ENCODE measurements at places on chromosomes 3 and 15.

- H3K27me3 ChIP-seq: no peaks in the 10 kb centered on the region
- no peak overlapping the region for H3K27ac ChIP-seq
- no peak for DNase-seq
- no peaks in the 10 kb centered on the region for H3K4me1 ChIP-seq
- no peaks in the 10 kb centered on the region for H3K36me3 ChIP-seq
Observed at GRCh38 chr3:16816048-16816780, 68.5 kb upstream of the PLCL2 start.

- no peak for DNase-seq
- H3K36me3 ChIP-seq: no peaks in the 10 kb centered on the region
- H3K4me1 ChIP-seq: no peaks in the 10 kb centered on the region
- no peak overlapping the region for H3K4me3 ChIP-seq
Observed at GRCh38 chr3:30269751-30270445, 336.5 kb upstream of the TGFBR2 start.

GRCh38 chr3:141170678-141171295 lies 60.8 kb upstream of the PXYLP1 start:
- H3K36me3 ChIP-seq: no peaks in the 10 kb centered on the region
- H3K4me1 ChIP-seq: no peaks in the 10 kb centered on the region
- H3K4me3 ChIP-seq: no peak overlapping the region
- no peak overlapping the region for H3K27ac ChIP-seq
- no peaks in the 10 kb centered on the region for H3K27me3 ChIP-seq

DNA sequence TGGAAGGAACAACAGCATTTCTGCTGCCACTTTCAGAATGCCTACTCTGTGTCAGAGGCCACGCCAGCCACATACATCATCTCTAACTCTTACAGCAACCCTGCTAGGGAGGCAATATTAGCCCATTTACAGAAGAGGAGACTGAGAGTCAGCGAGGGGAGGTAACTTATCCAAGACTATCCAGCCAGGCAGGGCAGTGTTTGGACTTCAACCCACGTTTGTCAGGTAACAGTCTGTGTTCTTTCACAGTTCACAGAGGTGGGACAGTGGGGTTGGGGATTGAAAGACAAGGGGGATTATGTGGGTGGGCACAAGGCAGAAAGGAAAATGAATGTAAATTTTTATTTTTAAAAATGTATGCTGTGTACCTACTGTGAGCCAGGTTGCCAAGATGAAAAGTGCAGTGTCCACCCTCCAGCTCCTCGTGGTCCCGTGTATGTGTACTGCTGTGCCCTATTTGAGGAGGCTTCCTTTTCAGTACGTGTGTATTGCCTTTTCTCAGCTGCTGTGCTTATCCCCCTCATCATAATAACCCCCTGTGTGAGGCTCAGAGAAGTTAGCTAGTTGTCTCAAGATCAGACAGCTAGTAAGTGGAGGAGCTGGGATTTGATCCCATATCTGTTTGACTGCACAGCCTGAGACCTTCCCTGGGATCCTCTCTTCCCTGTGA lies 16.5 kb upstream of the ATP2B2 start:
- peaks cover 34% of the 10 kb centered on the region for H3K27me3 ChIP-seq
- no peak for DNase-seq
- no peak overlapping the region for H3K4me3 ChIP-seq
- no peaks in the 10 kb centered on the region for H3K36me3 ChIP-seq
- no peaks in the 10 kb centered on the region for H3K4me1 ChIP-seq

- H3K27me3 ChIP-seq: no peaks in the 10 kb centered on the region
- no peaks in the 10 kb centered on the region for H3K4me1 ChIP-seq
- no peak overlapping the region for H3K4me3 ChIP-seq
- no peak for DNase-seq
Observed at GRCh38 chr15:28078191-28078719, 20.9 kb downstream of the OCA2 start.

- no peak for DNase-seq
- H3K4me1 ChIP-seq: no peaks in the 10 kb centered on the region
- H3K27ac ChIP-seq: no peak overlapping the region
- H3K4me3 ChIP-seq: no peak overlapping the region
Observed at GRCh38 chr15:91537856-91538255, 315.7 kb upstream of the SLCO3A1 start.

GRCh38 chr3:62367763-62368195 lies 5.6 kb downstream of the FEZF2 start:
- no peaks in the 10 kb centered on the region for H3K36me3 ChIP-seq
- peaks cover 13% of the 10 kb centered on the region for H3K4me1 ChIP-seq
- H3K27me3 ChIP-seq: peaks cover 77% of the 10 kb centered on the region
- no peak overlapping the region for H3K4me3 ChIP-seq
- no peak overlapping the region for H3K27ac ChIP-seq
- no peak for DNase-seq

DNA sequence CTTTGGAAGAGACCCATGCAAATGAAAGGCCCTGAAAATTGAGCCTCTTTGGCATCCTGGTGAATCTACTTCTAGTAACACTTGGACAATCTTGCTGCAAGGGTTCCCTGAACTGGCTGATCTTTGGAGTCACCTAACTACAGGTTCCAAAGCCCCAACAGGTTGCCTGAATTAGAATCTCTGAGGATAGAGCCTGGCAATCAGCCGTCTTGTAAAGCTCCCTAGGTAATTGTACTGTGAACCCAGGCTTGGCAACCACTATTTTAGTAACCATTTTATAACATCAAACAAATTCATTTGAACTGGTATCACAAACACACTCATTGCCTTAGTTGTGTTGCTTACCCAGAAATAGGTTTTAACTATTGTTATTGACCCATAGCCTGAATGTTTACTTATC lies 20.1 kb downstream of the PAQR9 start:
- no peaks in the 10 kb centered on the region for H3K4me1 ChIP-seq
- H3K27ac ChIP-seq: no peak overlapping the region
- no peaks in the 10 kb centered on the region for H3K36me3 ChIP-seq
- DNase-seq: no peak
- no peak overlapping the region for H3K4me3 ChIP-seq
- H3K27me3 ChIP-seq: peaks cover 14% of the 10 kb centered on the region

DNA sequence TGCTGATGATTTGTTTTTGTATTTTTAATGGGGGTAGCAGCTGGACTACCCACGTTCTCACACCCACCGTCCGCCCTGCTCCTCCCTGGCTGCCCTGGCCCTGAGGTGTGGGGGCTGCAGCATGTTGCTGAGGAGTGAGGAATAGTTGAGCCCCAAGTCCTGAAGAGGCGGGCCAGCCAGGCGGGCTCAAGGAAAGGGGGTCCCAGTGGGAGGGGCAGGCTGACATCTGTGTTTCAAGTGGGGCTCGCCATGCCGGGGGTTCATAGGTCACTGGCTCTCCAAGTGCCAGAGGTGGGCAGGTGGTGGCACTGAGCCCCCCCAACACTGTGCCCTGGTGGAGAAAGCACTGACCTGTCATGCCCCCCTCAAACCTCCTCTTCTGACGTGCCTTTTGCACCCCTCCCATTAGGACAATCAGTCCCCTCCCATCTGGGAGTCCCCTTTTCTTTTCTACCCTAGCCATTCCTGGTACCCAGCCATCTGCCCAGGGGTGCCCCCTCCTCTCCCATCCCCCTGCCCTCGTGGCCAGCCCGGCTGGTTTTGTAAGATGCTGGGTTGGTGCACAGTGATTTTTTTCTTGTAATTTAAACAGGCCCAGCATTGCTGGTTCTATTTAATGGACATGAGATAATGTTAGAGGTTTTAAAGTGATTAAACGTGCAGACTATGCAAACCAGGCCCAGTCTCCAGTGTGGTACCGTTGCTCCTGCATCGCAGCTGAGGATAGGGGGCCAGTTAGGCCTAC lies 1.4 kb upstream of the FES start:
- H3K4me3 ChIP-seq: no peak overlapping the region
- H3K4me1 ChIP-seq: peaks cover 38% of the 10 kb centered on the region
- DNase-seq: no peak
- peak overlapping the region; percentile 97 for H3K27ac ChIP-seq
- H3K27me3 ChIP-seq: no peaks in the 10 kb centered on the region
- H3K36me3 ChIP-seq: peaks cover 63% of the 10 kb centered on the region

- DNase-seq: no peak
- peaks cover 32% of the 10 kb centered on the region for H3K4me1 ChIP-seq
- H3K27me3 ChIP-seq: no peaks in the 10 kb centered on the region
- no peaks in the 10 kb centered on the region for H3K36me3 ChIP-seq
- no peak overlapping the region for H3K27ac ChIP-seq
Observed at GRCh38 chr15:94259121-94259751, 27.9 kb downstream of the MCTP2 start.

- no peak overlapping the region for H3K27ac ChIP-seq
- no peaks in the 10 kb centered on the region for H3K27me3 ChIP-seq
- no peak overlapping the region for H3K4me3 ChIP-seq
- H3K36me3 ChIP-seq: no peaks in the 10 kb centered on the region
Observed at GRCh38 chr3:157069846-157070677, 89.9 kb downstream of the CCNL1 start.

- peaks cover 11% of the 10 kb centered on the region for H3K4me1 ChIP-seq
- H3K36me3 ChIP-seq: no peaks in the 10 kb centered on the region
- no peak for DNase-seq
- no peak overlapping the region for H3K27ac ChIP-seq
- no peaks in the 10 kb centered on the region for H3K27me3 ChIP-seq
- no peak overlapping the region for H3K4me3 ChIP-seq
Observed at GRCh38 chr3:54358316-54358715, 236.0 kb downstream of the CACNA2D3 start.

GRCh38 chr3:45516829-45517228 lies 77.7 kb upstream of the LIMD1 start:
- H3K4me1 ChIP-seq: peaks cover 22% of the 10 kb centered on the region
- no peaks in the 10 kb centered on the region for H3K27me3 ChIP-seq
- peaks cover 41% of the 10 kb centered on the region for H3K36me3 ChIP-seq
- DNase-seq: no peak
- peak overlapping the region; percentile 26 for H3K27ac ChIP-seq

- H3K27me3 ChIP-seq: no peaks in the 10 kb centered on the region
- no peak overlapping the region for H3K27ac ChIP-seq
- H3K4me1 ChIP-seq: peaks cover 6% of the 10 kb centered on the region
- no peaks in the 10 kb centered on the region for H3K36me3 ChIP-seq
- no peak overlapping the region for H3K4me3 ChIP-seq
Observed at GRCh38 chr15:77027111-77027696, 32.3 kb downstream of the PSTPIP1 start.

- H3K27ac ChIP-seq: no peak overlapping the region
- H3K27me3 ChIP-seq: no peaks in the 10 kb centered on the region
Observed at GRCh38 chr15:77009646-77010311, 14.9 kb downstream of the PSTPIP1 start.

GRCh38 chr3:45612918-45613602 lies 18.5 kb downstream of the LIMD1 start:
- H3K36me3 ChIP-seq: peaks cover 21% of the 10 kb centered on the region
- no peaks in the 10 kb centered on the region for H3K27me3 ChIP-seq
- no peak for DNase-seq
- peaks cover 74% of the 10 kb centered on the region for H3K4me1 ChIP-seq

GRCh38 chr15:62797171-62797570 lies 245.4 kb upstream of the TPM1 start:
- peaks cover 8% of the 10 kb centered on the region for H3K36me3 ChIP-seq
- no peak overlapping the region for H3K4me3 ChIP-seq
- no peaks in the 10 kb centered on the region for H3K27me3 ChIP-seq
- H3K27ac ChIP-seq: no peak overlapping the region
- H3K4me1 ChIP-seq: no peaks in the 10 kb centered on the region
- no peak for DNase-seq

DNA sequence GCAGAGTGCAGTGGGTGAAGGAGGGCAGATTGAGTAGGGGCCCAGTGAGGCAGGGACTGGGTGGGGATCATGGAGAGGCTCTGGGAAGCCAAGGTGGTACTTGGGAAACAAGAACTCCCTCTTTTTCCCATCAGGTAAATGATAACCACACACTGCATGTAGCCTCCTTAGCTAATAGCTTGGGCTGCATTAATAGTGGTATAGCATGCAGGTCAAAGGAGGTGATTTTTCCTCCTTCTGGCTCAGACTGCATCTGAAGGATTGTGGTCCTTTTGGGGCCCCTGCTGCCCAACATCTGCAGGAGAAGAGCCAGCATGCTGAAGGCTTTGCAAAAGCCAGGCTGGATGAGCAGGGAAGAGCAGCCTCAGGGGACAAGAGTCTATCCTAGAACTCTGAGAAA lies 45.4 kb downstream of the PPCDC start:
- H3K27ac ChIP-seq: no peak overlapping the region
- no peak overlapping the region for H3K4me3 ChIP-seq
- peaks cover 37% of the 10 kb centered on the region for H3K4me1 ChIP-seq

DNA sequence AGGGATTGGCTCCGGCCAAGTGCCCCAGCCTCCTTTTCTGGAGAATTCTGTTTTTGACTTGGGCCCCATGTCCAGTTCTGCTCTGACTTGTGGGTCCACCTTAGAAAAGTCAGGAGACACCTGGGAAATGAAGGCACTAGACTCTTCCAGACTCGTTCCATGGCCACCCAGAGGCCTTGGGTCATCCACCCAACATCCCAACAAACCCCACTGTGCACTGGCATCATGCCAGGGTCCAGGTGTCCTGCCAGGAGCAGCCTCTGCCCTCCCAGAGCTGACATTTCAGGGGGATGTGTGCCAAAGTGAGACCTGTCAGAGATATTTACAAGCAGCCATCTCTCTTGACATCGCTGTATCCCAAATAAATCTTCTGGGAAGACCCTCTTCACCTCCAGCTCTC lies 13.2 kb downstream of the SPATA12 start:
- peaks cover 7% of the 10 kb centered on the region for H3K27me3 ChIP-seq
- no peak overlapping the region for H3K4me3 ChIP-seq
- H3K4me1 ChIP-seq: peaks cover 9% of the 10 kb centered on the region
- H3K36me3 ChIP-seq: no peaks in the 10 kb centered on the region
- DNase-seq: no peak

DNA sequence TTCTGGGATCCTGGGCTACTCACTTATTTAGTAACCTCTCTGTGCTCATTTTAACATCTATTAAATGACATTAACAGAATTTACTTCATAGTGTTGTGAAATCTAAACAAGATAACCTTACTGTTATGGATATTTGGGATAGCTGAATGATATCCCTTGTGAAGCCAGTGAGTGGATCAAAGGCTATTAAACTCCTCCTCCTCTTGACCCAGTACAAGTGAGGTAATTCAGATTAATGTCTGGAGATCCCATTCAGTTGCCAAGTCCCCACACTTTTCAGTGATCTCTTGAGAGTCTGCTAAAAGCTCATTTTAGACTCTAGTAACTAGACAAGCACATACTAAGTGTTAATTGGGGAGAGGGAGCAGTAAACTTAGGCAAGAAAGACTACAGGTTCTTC lies 2.5 kb upstream of the ANKRD28 start:
- H3K27me3 ChIP-seq: no peaks in the 10 kb centered on the region
- no peak for DNase-seq
- H3K27ac ChIP-seq: peak overlapping the region; percentile 14
- no peaks in the 10 kb centered on the region for H3K36me3 ChIP-seq
- peaks cover 60% of the 10 kb centered on the region for H3K4me1 ChIP-seq
- H3K4me3 ChIP-seq: no peak overlapping the region

Data from lower lobe of right lung (tissue), 2 donors.